Upper lobe of right lung (tissue), 1 donor: ENCODE measurements at places on chromosomes 6 and 20. TPM values are rescaled to one million over a fixed set of nuclear protein-coding genes. Genes with fewer than 3 reads are reported as not detected.

The CSNK2B gene
- total RNA-seq, result 114 TPM

The EEF1A2 gene
- 0.67 TPM for total RNA-seq

The BPIFA2 gene
- not detected for total RNA-seq

The HLA-G gene
- total RNA-seq, result 1.6 TPM

The BEND6 gene
- total RNA-seq, result 1.2 TPM

The RAET1G gene
- 1.2 TPM for total RNA-seq

The CHRNA4 gene
- 0.06 TPM for total RNA-seq

The WASF1 gene
- total RNA-seq, result 3.6 TPM

The RPP40 gene
- 5.2 TPM for total RNA-seq

The FAM209B gene
- total RNA-seq, result not detected

The LTB gene
- 6.2 TPM for total RNA-seq

The HDGFL1 gene
- not detected for total RNA-seq

The MPIG6B gene
- total RNA-seq, result 1.1 TPM

The CDH4 gene
- total RNA-seq, result 0.23 TPM

The SRPK1 gene
- total RNA-seq, result 40.6 TPM

The SIRPD gene
- total RNA-seq, result 0.78 TPM

The TNFRSF6B gene
- 14.4 TPM for total RNA-seq

The TMEM74B gene
- 6.1 TPM for total RNA-seq

The SYCP2 gene
- total RNA-seq, result 1.9 TPM

The KIAA1755 gene
- 2.3 TPM for total RNA-seq

The SALL4 gene
- 0.43 TPM for total RNA-seq

The NMBR gene
- not detected for total RNA-seq

The NPBWR2 gene
- total RNA-seq, result not detected

The TRIM10 gene
- total RNA-seq, result not detected

The METTL24 gene
- total RNA-seq, result 3.7 TPM

The PACSIN1 gene
- total RNA-seq, result not detected

The ENPP3 gene
- total RNA-seq, result 0.87 TPM

The ATP6V1G2 gene
- 0.75 TPM for total RNA-seq

The CRISP3 gene
- not detected for total RNA-seq

The PRDM1 gene
- total RNA-seq, result 17.5 TPM

The BANF2 gene
- total RNA-seq, result not detected

The MAS1 gene
- not detected for total RNA-seq

The SMLR1 gene
- not detected for total RNA-seq

The ZSWIM3 gene
- 4.0 TPM for total RNA-seq

The GHRH gene
- not detected for total RNA-seq

The KCNS1 gene
- total RNA-seq, result 1.6 TPM

The DNPH1 gene
- 27.6 TPM for total RNA-seq

The TAGAP gene
- 12.9 TPM for total RNA-seq
